ENCODE measurements at places on chromosomes 2 and 18. TPM values are rescaled to one million over a fixed set of nuclear protein-coding genes. Genes with fewer than 3 reads are reported as not detected.

GRCh38 chr2:24104906-24105305, 18.2 kb downstream of the PFN4 start:
- DNase-seq: no peak

Gene CNTNAP5
- not detected for polyA plus RNA-seq

DNA sequence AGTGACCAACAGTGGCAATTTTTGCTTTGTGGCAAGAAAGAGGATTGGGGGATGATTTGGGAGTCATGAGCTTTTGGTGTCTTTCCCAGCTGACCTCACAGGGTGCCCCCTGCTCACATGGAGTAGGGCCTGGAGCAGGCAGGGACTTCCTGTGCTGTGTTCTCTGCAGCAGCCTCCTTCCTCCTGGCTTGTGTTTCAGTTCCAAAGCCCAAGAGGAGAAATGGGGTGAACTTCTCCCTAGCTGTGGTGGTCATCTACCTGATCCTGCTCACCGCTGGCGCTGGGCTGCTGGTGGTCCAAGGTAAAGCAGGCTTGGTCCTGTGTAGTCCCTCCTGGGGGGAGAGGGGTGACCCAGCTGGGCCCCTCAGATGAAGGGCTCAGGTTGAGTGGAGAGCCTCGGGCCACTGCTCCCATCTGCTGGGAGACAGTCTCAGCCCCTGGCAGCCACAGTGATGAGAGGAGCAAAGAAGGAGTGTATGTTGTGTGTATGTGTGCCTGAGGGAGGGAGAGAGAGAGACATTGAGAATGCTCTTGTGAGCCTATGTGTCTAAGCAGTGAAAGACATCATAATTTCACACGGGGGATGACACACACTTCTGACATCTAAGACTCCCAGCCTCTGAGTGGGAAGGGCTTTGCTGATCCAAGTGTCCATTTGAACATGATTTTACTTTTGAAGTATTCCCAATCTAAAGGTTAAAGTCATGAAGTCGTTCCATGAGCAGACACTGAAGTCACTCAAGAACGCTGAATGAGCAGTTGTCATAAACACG, 27.2 kb downstream of the MARCO start:
- DNase-seq: no peak

DNA sequence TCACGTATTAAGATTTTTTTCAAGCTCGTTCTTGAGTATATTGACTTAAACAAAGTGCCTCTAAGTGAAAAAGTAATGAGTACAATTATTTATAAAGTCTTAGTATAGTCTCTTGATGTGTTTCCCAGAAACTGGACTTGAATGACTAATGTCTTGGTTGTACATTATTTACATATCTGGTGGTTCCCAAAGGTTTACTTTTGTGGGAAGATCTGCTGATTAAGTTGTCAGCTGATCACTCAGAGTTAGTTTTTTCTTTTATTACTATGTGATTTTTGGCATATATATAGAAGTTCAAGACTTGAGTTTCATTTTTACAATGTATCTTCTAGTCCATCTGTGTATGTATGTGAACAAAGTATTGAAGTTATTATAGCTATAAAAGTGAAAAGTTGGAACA, 29.5 kb downstream of the RNF144A start:
- DNase-seq: no peak

DNA sequence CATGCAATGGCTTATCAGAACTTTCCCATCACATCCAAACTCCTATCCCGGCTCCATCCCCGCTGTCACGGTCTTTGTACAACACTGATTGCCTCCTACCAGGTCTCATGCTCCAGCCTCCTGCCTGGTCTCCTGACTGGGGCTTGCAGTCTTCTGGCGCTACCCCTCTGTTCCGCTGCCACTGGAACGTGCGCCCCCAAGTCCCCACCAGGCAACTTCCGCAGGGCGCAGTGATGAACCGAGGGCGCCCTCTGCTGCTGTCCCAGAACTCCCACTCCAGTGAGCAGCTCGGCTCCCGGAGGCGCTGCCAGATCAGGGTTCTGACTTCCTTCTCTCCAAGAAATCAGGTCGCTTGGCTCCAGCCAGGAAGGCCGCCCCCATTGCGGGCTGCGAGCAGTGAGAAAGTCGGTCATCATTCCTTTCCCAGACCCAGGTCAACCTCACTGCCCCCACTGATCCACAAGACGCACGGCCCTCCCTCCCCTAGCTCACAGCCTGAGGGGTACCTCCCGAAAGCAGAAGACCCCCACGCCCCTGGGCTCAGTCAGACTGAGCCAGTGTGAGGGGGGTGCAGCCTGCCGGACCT, 43.9 kb upstream of the RAB11FIP5 start:
- DNase-seq: peak; percentile 57

- no peak for DNase-seq
Measured at GRCh38 chr2:177074099-177074710, 138.4 kb upstream of the HNRNPA3 start.

GRCh38 chr2:184004948-184005672, 593.2 kb upstream of the ZNF804A start:
- no peak for DNase-seq

DNA sequence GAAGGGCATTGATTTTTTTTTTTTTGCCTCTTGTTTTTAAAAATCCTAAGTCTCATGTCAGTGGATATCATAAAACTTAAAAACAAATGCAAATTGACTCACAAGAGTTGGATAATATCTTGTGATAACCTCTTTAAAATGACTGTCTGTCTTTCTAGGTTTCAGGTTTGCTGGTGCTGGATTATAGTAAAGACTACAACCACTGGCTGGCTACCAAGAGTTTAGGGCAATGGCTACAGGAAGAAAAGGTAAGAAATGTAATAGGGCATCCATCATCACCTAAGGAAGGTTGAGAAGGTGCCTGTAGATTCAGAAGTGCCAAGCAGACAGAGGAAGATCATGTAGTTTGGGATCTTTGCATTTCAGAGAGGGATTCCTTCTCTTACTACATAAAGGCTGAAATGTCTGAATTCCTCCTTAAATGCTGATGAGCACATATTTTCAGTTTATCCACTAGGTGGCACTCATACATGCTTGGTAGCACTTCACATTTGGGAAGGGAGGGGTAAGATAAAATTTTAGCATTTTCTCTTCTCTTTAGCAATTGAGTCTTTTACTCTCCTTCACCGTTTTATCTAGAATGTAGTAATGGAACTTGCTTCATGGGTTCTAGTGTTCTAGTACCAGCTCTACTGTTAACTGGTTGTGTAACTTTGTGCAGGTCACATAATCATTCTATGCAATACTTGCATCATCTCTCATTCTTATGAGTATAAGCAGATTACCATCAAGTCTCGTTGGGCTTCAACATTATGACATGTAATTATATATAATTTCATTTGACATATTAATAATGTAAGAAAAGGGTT, 21.1 kb downstream of the CPS1 start:
- DNase-seq: no peak
